Stimulated activated CD8-positive, alpha-beta memory T cell treated with anti-CD3 and anti-CD28 coated beads, Interleukin-2, amount 100 ng/mL, for 1 hour (primary cell): ENCODE measurements at places on chromosomes 1 and 21.

DNA sequence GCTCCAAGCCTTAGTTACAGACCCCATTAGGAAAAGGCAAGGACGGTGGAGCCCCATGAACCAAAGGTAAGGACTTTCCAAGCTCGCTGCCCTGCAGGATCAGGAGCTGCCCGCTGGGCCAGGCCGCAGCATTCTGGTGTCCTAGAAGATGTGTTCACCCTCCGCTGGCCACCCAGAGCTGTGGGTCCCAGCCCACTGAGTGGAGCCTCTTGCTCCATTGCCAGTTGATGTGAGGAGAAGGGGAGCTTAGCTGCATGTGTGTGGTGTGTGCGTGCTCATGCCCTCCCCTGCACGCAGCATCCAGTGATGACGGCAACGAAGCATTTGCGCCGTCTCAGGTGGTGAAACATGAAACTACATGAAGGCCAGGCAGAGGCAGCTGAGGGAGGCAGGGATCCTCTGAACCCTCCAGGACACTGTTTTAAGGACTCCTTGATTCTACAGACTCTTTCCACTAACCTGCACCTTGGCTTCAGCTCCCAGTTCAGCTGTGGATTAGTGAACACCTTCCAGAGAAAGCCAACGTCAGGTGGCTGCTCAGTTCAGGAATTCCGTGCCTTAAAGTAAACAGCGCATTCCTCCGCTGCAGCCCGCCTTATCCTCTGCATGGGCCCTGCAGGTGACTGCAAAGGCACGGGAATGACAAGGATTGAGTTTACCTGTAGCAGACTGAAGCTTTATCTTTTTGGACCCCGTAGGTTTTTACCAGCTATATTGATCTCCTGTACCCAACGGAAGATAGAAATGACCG is 48.7 kb downstream of the SMYD2 start:
- no peak for DNase-seq

GRCh38 chr1:98027103-98027705 is 106.4 kb upstream of the DPYD start:
- DNase-seq = no peak

- DNase-seq = no peak
Observed at GRCh38 chr1:37131281-37131680, 97.0 kb upstream of the GRIK3 start.

- no peak for DNase-seq
Observed at GRCh38 chr1:158311066-158311465, 20.3 kb downstream of the CD1B start.

GRCh38 chr1:180722586-180722985 is 90.8 kb downstream of the XPR1 start:
- DNase-seq = no peak

DNA sequence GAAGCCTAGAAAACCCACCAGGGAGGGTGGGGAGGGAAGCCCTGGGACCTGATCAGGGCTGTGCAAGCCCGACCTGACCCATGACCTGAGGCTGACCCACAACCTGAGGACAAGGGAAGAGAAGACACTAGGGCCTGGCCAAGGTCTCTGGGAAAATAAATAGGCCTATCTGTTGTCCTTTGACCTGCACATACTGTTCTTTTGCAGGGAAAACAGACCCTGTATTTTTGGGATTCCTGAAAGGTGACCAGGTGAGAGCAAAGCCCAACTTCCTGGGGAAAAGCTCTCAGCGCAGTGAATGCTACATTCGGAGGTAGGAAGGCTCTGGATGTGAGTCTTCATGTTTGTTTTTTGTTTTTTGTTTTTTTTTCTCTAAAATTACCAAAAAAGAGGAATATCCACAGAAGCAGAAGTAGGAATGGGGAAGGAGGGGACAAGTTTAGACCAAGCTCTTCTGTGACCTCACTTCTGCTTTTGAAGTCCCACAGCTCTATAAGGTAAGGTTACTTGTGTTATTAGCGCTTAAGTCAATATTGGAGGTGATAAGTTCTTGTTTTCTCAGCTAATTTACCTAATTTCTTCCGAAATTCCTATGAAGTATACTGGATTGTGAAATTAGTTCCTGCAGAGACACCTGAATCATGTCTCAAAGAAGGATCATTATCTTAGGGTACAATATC is 26.2 kb upstream of the LYST start:
- DNase-seq = no peak

DNA sequence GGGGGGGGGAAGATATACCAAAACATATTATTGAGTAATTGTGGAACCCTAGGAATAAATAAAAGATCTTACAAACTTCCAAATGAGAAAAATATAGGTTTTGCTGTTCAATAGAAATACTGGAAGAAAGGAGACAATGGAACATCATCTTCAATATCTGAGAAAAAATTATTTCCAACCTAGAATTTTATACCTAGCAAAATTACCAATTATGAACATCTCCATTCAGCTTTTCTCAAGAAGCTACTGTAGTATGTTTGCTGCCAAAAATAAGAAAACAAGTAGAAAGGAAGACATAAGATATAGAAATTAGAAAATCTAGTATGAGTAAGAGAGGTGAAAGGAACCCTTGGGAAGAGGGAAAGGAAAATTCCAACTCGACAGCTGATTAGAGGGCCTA is 84.0 kb downstream of the GPR52 start:
- no peak for DNase-seq

DNA sequence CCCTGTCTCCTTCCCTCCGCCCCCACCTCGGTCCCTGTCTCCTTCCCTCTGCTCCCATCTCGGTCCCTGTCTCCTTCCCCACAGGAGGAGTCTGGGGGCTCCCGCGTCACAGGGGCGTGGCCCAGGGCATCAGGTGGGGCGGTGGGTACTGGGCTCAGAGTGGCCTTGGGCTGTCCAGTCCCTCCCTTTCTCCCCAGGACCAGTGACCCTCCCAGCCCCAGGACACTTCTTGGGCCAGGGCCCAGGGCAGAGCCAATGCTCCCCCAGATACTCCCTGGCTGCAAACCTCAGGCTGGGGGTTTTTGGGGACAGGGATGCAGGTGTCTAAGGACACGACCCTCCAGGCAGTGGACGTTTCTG is 6.8 kb upstream of the RNF223 start:
- DNase-seq = no peak

GRCh38 chr1:234975941-234976860 is 152.4 kb downstream of the TOMM20 start:
- DNase-seq = no peak

GRCh38 chr1:227532019-227532619 is 31.2 kb upstream of the ZNF678 start:
- DNase-seq = no peak

DNA sequence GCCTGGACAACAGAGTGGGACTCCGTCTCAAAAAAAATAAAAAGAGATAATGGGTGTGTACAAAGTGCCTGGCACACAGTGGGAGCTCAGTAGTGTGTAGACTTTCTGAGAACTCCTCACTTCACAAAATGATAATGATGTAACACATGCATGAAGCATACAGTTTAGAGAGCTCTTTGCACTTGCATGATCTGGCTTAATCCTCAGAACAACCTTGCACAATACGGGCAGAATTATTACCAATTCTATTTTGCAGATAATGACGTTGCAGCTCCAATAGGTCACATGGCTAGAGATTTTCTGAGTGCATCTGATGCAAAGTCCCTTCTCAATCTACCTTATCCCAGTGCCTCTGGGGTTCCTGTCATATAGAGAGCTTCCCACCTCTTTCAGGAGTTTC is 71.4 kb downstream of the CD247 start:
- no peak for DNase-seq

GRCh38 chr1:93908394-93909145 is 660 bp downstream of the GCLM start:
- DNase-seq = peak; percentile 4

- DNase-seq = no peak
Observed at GRCh38 chr1:194629011-194629410, 1442.6 kb upstream of the B3GALT2 start.

DNA sequence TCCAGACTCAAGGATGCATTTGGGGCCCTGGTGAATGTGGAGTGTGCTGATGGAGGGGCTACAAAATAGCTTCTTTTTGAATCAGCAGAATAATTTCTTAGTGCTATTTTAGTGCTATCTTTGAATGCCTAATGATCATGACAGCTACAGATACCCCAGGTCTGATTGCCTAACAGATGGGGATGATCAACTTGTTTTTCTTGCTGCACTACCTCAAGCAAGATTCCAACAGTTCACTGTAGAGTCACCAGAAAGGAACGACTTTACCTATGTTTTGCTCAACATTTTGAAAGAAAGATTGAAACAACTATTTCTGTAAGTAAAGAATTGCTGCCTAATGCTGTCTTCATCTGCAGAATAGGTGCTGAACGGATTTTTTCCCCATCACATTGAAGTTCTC is 42.6 kb upstream of the VAV3 start:
- DNase-seq = no peak

GRCh38 chr1:208997726-208998312 is 585.7 kb upstream of the CAMK1G start:
- DNase-seq = no peak

GRCh38 chr1:174230399-174230798 is 71.1 kb downstream of the RABGAP1L start:
- no peak for DNase-seq

DNA sequence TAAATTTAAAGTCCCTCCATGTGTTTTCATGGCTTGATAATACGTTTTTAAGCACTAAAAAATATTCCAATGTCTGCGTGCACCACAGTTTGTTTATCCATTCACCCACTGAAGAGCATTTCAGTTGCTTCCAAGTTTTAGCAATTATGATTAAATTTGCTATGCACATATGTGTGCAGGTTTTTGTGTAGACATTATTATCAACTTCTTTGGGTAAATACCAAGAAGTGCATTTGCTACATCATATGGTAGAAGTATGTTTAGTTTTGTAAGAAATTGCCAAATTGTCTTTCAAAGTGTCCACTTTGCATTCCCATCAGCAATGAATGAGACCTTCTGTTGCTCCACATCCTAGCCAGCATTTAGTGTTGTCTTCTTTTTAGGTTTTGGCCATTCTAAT is 550.0 kb downstream of the BRINP3 start:
- DNase-seq = no peak

DNA sequence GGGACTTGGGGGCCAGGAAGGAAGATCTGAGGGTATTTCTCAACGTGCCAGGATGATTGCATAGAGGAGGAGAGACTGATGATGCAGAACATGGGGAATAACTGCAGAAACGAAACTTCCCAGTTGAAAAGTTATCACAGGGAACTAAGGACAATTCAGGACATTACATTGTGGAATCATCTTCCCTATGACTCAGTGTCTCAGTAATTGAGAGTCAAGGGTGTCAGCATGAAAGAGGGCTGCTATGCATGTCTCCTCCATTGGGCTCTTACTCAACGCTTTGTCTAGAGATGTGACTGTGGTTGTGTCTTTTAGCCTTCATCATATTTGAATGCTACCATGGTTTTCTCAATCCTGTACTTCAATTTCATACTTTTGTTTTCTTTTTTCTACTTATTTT is 48.9 kb upstream of the PTGFR start:
- no peak for DNase-seq

GRCh38 chr1:184836934-184837895 is 82.6 kb upstream of the EDEM3 start:
- DNase-seq = no peak

- DNase-seq = no peak
Observed at GRCh38 chr1:225577241-225577640, 75.7 kb downstream of the ENAH start.

DNA sequence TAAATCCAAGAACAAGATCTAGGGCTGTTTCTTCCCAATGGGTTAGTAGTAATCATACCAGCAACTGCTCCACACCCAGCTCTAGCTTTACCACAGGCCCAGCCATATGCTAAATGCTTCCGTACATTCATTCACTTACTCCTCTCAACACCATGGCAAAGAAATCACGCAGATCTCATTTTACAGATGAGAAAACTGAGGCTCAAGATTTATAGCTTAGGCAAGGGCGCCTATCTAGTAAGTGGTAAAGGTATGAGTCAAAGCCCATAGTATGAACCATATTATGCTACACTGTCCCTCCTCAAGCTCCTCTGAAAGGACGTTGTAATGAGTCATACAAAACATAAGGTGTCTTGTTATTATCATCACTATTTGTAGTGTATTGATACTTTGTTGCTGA is 82.2 kb downstream of the NIBAN1 start:
- DNase-seq = no peak
